ENCODE measurements at places on chromosomes 7 and 10.

GRCh38 chr7:12570168-12570533 lies 369 bp upstream of the SCIN start:
- DNase-seq: no peak

DNA sequence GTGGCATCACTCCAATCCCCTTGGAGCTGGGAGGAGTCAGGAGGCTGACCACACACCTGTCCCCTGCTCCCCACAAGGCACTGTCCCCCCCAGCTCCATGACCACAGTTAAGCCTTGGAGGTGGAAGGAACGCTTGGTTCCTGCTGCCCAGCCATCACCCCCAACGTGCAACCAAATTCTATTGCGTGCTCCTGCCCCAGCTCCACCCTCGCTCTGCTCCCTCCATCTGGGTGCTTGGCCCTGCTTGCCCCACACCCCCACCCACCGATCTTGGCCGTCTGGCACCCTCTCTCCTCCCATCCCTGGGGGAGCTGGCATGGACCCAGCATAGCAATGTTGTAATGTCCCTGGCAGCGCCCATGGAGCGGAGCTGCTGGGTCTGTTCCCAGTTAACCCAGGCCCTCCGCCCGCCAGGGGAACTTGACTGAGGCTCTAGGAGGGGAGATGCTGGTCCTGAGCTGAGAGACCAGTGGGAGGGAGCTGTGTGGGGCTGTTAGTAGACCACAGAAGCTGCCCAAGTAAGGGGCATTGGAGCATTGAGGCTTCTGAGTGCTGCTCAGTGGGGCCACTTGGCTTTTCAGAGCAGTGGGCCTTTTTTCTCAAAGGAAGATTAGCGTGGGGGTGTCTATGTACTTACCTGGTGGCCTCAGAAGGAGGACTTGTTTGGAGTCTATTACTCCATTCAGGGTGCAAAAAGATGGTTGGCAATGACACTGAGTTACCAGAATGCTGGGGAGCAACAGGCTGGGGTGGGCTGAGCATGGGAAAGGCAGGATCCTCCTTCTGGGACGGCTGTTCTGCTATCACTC lies 1.1 kb downstream of the EPHB6 start:
- DNase-seq: no peak

GRCh38 chr10:37992083-37992482 lies 15.6 kb upstream of the ZNF25 start:
- DNase-seq: no peak

DNA sequence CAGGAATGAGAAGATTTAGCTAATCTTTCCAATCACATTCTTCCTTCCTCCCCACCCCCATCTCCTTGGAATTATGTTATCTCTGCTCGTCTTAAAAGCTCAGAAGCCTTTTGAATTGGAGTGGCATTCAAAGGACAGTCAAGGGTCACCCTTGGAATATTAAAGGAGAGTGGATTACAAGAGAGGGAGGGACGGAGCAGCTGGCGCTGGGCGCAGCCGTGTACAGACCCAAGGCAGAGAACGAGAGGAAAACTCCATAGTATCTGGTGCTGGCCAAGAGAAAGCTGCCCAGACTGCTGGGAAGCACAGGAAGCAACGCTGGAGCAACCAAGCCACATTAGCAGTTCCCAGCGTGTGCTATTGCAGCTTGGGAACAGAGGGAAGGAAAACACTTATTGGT lies 95.7 kb downstream of the POU6F2 start:
- DNase-seq: no peak

DNA sequence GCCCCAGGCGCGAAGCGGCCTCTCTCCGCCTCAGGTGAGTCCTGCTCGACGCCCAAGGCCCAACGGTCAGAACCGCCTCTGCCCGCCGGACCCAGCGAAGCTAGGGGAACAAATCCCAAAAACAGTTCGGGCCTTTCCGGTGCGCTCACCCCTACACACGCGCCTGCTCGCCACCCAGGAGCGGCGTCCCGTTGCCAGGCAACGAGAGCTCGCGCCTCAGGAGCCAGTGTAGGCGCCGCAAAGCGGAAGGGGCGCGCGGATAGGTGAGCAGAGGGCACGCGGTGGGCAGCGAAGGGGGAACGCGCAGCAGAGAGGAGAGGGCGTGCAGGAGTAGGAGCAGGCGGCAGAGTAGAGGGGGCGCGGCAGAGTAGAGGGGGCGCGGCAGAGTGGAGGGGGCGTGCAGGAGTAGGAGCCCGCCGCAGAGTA lies at the start of the genes DYDC1 and DYDC2:
Gene DYDC1 (minus strand): TSS at position 193 of the 426 bp plus-strand sequence. CDS start 4,154 bp downstream, outside the sequence.
Gene DYDC2 (plus strand): TSS at position 219 of the 426 bp plus-strand sequence. CDS start 5,663 bp downstream, outside the sequence.
- peak; percentile 80 for DNase-seq

DNA sequence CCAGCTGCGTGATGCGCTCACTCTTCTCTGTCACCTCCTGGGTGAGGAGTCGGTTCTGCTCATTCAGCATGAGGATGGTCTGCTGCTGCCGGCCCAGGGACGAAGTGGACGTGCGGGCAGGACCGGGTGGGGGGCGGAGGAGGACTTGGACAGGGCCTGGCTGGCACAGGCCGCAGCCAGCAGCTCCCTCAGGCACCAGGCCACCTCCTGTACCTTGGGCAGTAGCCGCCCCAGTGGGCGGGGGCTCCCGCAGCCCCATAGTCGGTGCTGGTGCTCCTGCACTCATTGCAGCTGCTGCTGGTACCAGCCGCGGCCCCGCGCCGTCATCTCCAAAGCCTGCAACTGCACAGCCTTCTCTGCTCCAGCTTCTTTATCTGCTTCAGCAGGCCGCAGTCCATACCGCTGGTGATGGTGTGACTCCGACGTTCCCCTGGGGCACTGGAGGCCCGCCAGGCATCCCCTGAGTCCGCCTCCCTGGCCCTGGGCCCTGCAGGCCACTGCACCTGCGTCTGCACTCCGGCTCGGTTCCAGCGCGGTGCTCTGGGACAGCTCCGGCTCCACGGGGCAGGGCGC lies 884.9 kb upstream of the ZNF722 start:
- DNase-seq: no peak

DNA sequence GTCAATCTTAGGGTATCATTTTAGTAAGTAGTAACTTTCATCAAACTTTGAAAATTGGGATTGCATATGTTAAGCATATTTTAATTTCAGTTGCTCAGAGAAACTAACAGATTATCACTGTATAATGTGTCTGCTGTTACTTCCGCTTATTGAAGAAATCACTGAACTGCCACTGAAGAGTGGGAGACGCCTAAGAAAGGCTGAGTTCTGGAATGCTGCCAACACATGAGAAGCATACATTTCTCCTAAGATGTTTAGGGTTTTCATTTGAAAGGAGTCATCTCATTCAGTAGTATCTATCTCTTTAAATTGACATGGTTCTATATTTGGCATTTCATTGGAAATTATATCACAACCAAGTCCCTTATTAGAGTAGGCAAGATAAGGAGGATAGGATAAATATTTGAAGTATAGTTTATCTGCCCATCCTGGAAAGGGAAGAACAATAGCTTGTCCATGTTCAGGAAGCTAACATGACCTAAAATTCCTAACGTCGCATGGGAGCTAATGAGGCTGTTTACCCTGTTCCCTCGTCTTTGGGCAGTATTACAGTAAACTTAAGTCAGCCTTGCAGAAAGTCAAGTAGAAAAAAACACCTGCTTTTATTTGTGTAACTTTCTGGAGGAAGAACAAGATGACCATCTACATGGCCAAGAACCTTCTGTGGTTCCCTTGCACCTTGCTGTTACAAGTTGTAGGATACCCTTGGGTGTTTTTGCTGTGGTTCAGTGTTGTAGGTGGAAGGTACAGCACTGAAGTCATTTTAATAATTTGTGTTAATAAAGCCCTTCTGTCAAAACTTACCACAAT lies 67.3 kb downstream of the NHLRC2 start:
- DNase-seq: no peak

- DNase-seq: no peak
Measured at GRCh38 chr10:77383861-77384553, 253.6 kb downstream of the KCNMA1 start.

- DNase-seq: no peak
Measured at GRCh38 chr10:97896756-97897358, 47.2 kb downstream of the GOLGA7B start.

DNA sequence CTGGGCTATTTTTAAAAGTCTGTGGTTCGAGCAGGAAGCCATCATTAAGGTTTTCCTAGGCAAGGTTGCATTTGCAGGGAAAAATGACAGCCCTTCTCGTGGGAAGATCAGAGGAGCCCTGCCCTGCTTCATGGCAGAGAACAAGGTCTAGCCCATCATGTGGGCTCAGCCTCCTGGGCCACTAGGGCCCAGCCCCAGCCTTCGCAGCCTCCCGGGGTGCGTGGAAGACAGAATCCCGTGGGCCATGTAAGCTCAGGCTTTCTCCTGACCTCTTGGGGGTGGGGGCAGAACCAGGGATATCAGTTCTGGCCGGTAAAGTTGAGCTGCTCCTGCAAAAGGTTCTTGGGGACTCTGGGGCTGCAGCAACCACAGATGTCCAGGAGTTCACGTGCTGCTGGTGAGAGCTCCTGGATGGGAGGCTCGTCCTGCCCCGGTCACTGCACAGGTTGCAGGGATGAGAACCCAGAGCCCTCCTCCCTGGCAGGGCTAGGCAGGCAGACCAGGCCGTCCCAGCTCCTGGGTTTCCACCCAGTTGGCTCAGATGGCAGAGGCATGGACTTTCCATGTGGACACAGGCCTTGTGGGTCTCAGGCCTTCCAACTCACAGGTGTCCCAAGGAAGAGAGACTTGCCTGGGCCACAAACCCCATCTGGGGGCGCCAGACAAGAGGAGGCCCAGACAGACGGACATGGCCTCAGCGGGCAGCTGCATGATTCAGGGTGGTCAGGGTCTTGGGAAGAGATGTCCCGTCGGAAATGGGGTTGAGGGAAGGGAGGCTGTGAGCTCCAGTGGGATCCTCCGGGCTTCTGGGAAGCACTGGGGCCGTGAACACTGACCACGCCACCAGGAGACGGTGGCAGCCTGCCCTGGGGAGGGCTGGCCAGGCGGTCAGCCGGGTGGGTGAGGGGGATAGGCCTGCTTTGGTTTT lies 126.2 kb downstream of the NEURL1 start:
- DNase-seq: no peak

DNA sequence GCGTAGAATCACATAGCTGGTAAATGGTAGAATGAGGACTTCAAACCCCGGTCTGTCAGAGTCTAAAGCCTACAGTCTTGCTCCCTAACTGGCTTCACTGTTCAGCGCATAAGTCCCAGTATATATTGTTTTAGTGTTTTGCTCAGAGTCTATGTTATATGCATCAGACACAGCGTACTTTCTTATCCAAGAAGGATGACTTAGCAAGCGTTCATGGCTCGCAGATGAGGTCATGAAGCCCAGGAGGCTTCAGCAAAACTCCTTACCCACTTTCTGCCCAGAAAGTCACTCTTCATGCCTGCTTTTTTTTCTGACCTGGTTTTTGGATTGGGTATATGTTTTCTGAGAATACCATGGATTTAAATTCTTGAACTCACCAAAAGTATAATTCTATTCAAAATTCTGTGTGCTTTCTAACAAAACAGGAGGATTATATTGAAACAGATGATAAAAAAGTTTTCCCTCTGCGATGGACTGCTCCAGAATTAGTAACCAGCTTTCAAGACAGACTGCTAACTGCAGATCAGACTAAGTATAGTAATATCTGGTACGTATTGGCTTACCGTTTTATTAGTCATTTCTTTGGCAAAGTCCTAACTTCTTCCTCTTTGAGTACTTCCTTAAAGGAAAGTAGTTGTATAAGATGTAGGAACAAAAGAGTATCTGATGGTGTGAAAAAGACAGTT lies 24.6 kb upstream of the BHLHA15 start:
- DNase-seq: no peak

DNA sequence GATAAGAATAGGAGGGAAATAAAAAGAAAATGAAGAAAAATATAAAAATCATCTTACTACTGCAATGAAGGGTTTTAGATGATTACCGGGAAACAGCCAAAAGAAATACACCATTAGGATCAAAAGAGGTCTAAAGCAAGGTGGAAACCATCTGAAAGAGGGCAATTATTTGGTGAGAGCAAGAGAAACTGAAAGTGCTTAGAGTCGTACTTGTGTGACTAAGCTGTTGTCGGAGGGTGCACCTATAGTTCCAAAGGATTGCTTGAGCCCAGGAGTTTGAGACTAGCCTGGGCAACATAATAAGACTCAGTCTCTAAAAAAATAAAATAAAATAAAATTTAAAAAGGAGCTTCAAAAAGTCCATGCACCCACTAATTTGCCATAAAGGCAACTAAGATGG lies 169.5 kb downstream of the DKK1 start:
- no peak for DNase-seq

GRCh38 chr7:137547485-137547884 lies 204.0 kb upstream of the PTN start:
- no peak for DNase-seq

- no peak for DNase-seq
Measured at GRCh38 chr10:70650718-70651117, 21.6 kb upstream of the ADAMTS14 start.

GRCh38 chr7:99767662-99768061 lies 16.3 kb downstream of the CYP3A4 start:
- DNase-seq: no peak

- no peak for DNase-seq
Measured at GRCh38 chr10:94343151-94343550, 19.6 kb downstream of the NOC3L start.

GRCh38 chr10:127989481-127990012 lies 82.6 kb downstream of the PTPRE start:
- DNase-seq: no peak

DNA sequence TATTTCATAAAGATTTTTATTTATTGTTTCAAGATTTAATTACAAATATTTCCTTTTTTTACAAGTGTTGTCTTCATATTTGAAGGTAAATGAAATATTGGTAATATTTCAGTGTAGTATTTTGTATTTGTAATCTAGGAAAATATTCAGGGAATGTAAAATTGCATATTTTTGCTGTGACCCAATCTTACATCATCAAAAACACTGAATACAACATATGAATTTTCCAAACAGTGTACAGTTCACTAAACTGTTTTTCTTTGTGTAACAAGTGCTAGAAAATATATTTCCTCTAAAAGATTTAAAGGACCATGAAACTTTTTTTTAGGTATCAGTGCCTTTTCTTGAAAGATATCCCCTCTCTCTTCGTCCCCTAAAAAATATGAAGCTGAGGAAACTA lies 251.9 kb upstream of the KCND2 start:
- no peak for DNase-seq

DNA sequence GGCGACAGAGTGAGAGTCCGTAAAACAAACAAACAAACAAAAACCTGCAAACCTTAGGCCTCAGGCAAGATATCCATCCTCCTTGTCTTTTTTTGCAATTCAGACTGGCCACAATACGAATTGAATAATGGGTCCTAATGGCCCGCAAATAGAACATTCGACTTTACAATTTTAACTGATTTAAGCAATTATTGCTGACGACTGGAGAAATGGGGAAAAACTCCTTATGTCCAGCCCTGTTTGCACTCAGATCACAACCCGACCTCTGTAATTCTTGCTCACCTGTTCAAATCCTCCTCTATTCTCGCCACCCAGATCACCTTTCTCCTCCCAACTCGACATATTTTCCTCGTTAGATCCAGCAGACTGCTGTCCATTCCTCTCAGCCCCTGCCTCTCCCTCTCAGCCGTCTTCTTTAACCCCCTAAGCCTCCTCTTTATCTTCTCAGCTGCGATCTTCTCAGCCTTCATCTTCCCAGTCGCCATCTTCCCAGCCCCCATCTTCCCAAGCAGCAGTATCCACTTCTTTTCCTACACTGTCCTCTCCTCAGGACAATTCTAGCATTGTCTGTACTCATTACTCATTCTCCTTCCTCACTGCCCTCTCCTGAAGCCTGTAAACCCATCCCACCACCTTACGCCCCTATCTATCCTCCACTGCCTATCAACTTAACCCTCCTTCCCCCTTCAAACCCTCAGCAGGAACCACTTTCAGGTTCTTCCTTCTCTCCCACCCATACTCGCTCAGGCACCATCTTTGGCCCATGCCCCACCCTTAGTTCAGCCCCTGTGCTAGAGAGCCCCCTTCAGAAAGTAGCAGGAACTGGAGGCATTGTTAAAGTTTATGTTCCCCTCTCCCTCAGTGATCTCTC lies 61.8 kb downstream of the LRRC17 start:
- DNase-seq: no peak
